ENCODE measurements at places on chromosomes 7 and 10.

- DNase-seq = no peak
Observed at GRCh38 chr10:57222129-57222528, 861.1 kb upstream of the ZWINT start.

GRCh38 chr7:77538281-77539212, 1.5 kb downstream of the PTPN12 start:
- no peak for DNase-seq

DNA sequence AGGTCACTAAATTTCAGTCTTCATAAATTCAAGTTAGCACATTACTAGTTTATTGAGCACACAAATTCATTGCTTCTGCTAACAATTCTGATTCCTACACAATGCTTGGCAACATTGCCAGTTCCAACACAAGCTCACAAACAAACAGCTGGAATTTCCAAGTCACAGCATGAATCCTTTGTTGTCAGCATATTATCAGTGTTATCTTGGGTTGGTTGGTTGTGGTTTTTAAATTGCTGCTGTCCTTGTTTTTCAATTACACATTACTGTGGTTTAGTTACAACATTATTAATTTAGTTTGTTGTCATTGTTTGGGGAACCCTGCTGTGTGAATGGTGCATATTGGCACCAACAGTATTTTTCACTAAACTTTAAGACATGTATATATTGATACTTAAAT, 86.0 kb upstream of the ARID5B start:
- DNase-seq = no peak

DNA sequence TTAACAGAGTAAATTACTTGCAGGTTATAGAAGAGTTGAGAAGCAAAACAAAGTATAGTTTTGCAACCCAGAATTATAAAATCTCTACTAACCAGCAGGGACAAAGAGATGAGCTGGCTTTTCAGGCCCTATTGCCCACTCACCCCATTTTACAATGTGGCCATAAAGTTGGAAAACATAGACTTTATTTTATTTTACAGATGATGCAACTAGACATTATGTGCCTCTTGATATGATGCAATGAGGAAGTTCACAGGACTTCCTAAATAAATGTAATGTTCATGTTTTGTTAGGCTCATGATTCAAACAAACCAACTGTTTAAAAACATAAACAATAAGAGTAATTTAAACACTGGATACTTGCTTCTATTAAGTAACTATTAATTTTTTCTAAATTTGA, 141.1 kb upstream of the WNT16 start:
- no peak for DNase-seq

- no peak for DNase-seq
Observed at GRCh38 chr7:49852619-49853462, 79.4 kb downstream of the VWC2 start.

DNA sequence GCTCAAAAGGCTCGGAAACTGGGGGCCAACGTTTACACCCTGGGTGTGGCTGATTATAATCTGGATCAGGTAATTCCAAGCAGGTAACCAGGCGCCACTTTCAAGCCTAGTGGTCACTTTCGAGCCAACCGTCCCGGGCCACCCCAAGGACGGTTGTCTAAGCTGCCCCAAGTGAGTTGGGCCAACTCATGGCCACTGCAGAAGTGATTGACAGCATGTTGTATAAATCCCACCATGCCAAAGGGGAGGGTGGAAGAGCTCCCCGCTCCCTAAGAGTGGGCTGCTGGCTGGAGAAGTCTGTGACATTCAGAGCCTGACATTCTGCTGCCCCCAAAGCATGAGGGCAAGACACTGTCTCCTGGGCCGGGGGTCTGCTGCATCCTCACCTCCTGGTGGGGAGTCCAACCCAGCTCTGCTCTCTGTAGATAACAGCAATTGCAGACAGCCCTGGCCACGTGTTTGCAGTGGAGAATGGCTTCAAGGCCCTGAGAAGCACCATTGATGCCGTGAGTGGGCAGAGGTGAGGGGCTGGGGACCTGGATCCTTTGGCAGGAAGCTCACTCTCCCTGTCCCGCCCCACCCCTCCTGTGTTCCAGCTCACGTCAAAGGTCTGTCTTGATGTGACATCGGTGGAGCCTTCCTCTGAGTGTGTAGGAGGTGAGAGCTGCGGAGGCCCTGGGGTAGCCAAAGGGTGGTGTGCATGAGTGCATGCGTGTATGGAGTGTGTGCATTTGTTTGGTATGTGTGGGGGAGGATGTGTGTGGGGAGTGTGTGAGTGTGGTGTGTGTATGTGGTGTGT, 10.8 kb downstream of the ANTXRL start:
- DNase-seq = no peak

DNA sequence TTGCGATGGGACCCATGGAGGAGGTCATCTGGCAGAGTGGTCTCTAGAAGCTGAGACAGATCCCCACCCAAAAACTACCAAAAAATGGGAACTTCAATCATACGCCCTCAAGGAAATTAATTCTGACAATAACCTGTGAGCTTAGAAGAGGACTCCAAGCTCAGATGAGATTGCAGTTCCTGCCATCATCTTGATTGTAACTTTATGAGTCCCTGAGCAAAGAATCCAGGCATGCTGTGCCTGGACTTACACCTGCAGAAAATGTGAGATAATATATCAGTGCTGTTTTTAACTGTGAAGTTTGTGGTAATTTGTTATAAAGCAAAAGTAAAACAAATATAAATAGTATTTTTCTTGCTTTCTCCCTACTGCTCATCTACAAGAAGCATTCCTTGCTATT, 299.6 kb upstream of the MBL2 start:
- DNase-seq = no peak

DNA sequence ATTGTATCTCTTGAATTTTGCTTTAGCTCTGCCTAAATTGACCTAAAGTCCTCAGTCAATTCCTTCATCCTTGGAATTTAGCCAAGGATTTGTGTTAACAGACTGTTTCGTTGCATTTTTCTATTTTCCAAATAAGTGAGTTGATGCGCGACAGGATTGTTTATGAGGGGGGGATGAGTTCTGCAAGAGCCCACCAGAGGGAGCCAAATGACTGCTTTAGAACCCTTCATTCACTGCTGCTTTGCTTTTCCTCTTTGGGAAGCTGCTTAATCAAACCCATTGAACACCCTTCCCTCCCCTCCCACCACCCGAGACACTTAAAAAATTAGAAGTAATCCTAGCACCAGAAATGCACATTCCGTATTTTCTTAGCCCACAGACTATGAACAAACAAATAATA, 33.7 kb upstream of the PTF1A start:
- DNase-seq = no peak

- DNase-seq = no peak
Observed at GRCh38 chr7:30865076-30865475, 46.6 kb upstream of the AQP1 start.

DNA sequence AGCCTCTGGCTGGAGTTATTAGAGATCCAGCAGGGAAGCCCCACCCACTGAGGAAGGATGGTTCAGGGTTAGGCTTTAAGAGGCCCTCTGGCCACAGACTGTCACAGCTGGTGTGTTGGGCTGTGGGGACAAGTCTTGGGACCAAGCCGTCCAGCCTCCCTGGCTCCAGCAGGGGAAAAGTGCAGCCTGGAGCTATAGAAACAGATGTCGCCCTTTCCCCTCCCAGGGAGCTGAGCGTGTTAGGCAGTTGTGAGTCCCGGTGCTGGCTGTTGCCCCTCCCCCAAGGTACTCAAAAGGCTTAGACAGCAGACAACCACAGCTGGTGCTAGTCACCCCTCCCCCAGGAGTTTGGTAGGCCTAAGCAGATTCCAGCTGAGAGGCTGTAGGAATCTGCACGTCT, 143.4 kb downstream of the TMEM168 start:
- no peak for DNase-seq

DNA sequence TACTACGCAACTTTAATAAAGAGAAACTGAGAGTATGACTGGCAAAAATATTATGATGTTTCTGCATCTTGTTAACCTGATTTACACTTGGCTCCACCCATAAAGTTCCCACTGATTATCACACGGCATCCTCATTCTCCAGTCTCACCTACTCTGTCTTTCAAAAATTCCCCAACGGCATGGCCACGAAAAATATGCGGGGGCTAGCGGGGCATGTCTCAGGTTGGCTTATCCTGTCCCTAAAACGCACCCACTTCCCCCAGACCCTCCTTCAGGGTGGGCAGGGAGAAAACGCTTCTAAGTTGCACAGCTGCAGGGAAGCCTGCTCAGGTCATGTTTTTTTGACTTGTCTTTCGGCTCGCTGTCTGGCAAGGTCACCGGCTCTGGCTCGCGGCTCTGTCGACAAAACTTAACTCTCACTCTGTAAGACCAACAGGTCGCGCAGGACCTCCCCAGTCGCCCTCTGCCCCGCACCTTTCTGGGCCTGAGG, 3.8 kb downstream of the CDK6 start:
- DNase-seq = no peak

DNA sequence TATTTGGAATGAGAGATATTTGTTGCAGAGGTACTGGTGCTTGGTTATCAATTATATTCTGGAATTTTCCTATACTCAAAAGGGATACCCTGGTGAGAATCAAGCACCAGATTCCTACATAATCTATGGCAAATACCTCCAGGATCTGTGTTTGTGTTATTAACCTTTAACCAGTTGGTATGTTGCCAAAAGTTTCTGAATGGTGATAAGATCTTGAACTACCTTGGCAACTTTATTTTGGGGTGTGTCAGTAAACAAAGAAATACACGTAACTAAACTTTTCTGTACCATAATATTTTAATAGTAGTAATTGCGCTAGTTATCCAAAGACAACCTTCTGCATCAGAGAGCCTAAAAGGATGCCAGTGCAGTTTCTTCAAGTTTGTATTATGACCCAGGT, 13.4 kb downstream of the SCIN start:
- DNase-seq = no peak

- DNase-seq = no peak
Observed at GRCh38 chr10:43026039-43026973, 50.6 kb upstream of the RET start.

- no peak for DNase-seq
Observed at GRCh38 chr7:135160098-135160857, 10.2 kb downstream of the CYREN start.
